Hematopoietic multipotent progenitor cell treated with erythropoietin and hydrocortisone succinate and interleukin-3 and kit ligand, for 4 days (in vitro differentiated cells): ENCODE measurements at places on chromosomes 11 and 22.

DNA sequence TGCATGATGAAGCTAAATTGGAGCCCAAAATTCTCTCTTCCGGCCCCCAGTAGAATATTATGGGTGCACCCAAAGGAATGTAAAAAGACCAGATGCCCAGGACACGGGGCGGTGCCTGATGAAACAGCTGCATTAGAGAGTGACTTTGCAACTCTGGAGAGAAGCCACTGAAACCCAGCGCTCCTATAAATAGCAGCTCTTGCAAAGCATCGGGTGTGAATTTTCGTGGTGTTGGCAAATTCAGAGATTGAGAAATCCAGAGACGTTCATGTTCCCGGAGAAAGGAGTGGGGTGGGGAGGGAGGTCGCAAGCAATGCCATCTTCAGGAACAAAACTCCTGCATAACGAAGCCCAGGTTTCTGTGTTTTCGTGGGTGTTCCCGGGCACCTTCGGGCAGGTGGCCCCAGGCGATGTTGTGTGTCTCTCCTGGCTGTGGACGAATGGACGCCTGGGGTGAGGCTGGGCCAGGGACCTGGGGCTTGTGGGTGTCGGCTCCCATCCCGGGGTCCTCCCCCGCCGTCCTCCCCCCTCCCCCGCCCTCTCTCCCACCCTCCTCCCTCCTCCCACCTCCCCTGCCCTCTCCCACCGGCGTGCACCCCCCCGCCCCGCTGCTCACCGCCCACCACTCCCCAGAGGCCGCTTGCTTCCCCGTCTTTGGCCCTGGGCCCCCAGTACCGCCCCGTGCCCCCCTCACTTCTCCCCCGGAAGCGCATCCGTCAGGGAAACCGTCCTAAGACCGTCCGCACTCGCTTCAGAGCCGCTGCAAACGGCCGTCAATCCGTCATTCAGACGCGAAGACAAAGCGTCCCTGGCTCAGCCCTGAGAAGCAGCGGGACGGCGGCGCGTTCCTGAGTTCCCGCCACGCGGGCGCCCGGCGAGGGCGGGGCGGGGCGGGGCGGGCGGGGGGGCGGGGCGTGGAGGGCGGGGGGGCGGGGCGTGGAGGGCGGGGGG is 26.7 kb upstream of the TOLLIP start:
- peak; percentile 91 for DNase-seq

DNA sequence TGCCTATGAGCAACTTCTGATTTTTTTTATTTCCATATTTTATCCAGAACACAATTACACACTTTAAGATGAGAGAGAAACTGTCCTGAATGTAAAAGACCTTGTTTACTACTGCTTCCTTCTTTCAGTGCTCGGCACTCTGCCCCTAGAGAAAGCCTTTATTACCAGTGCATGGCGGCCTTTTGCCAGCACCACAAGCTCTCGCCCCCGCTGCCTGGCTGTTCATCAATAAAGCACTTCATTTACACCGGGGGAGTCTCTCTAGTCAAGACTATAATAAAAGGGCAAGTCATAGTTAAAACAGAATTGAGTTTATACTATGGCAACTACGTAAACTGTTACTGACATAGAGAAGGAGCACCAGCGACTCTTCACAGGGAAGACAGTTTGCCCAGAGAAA is 259.5 kb downstream of the CADM1 start:
- DNase-seq: no peak

DNA sequence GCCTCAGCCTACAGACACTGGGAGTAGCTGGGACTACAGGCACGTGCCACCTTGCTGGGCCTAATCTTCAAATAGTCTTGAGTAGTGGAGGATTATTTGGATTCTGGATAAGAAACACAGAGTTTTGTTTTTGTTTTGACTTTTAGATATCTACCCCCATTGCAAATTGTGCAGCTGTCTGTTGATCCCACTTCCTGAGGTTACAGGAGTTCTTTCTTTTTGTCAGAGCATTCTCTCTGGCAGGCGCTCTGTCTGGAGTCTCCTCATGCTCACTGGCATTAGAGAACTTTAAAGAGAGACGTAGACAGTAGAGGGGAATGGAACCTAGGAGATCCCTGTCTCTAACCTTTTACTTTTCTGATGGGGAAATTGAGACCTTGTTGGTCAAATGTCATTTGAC is 7.8 kb upstream of the ADAMTS8 start:
- DNase-seq: no peak

DNA sequence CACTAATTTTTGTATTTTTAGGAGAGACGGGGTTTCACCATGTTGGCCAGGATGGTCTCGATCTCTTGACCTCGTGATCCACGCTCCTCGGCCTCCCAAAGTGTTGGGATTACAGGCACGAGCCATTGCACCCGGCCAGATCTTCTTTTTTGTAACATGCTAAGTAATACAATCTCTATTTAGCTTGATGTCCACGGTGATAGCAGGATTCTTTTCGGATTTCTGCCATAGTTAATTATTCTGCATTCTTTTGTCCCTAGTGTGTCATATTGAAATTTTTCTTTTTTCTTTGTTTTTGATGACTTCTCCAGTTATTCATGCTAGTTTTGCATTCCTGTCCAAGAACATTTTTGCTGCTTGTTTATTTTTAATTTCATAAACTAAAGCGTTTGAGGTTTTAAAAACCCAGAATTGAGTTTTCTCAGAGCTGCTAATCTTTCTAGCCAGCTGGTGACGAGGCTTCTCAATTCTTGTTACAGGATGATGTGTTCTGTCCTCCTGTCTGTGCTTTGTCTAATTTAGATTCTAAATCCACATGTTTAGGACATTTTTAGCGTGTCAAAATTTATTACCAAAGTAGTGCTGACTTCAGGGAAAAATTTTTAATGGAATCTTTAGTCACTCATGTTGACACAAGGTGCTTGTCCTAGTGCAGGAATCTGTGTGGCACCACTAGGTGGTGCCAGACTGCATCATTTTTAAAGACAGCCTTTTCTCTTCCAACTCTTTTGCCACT is 21.8 kb downstream of the NF2 start:
- peak; percentile 82 for DNase-seq

- DNase-seq: no peak
Observed at GRCh38 chr11:116166573-116167465, 606.0 kb downstream of the BUD13 start.

- DNase-seq: no peak
Observed at GRCh38 chr11:134235399-134235798, 10.9 kb downstream of the VPS26B start.

GRCh38 chr11:70755410-70756158 is 357.3 kb downstream of the CTTN start:
- peak; percentile 83 for DNase-seq

DNA sequence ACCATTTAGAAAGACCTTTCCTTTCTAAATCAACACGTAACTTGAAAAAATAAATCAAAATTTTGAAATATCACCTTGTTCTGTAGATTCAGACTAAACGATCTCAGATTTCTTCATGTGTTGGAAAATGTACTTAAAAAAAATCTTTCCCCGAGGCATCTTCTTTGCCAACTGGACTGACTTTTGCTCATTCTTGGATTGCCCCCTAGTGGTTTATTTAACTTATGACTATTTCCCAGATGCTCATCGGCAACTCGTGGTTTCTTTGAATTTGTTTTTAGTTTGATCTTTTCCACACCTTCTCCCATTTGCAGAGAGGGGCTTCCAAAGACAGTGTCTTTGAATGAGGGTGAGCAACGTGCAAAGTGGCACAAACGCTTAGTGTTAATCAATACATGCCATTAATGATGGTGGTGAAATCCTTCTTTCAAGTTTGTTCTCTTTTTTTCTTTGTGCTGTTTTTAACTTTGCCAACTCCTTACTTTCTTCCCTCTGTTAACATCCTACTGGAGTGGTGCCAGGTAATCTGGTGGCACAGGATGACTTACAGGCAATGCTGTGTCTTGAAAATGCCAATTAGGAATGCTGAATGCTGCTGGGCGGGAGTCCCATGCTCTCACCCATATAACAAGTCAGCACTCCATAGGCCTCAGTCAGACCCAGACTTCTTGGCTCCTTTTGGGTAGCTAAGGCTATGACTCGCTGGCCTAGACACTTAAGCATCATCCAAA is 18.3 kb downstream of the PRSS23 start:
- DNase-seq: peak; percentile 87

DNA sequence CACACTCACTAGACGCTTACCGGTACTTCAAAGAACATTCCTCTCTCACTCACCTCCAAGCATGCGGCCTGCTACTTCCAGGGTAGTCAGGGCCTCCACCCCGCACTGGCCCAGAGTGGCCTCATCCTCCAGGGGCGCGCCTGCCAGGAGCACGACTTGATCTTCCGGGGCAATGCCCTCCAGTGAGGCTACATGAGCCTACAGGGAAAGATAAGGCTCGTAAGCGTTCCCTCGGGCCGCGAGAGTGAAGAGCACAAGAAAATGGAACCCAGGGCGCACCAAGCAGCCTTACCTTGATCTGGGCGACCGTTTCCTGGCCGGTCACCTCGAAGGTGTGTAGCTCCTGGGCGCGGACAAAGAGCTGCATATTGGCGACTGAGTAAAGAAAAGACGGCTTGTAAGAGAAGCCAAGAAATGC is 478 bp downstream of the FAU start:
- peak; percentile 65 for DNase-seq

DNA sequence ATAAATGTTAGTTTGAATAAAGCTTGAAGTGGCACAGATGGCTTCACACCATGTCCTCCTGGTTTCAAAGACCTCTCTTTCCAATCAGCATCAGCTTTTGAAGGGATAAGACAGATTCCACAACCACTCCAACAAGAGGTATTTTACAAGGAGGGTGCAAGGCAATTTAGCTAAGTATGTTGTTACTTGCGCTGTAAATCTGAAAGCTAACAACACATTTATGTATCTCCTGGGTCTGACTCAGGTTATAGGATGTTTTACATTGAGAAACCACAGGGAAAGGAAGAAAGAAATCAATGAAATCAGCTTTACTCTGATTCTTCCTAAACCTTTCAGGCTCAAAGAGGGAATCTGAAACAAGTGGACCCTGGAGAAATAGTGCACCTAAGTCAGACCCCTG is 12.1 kb downstream of the CWC15 start:
- DNase-seq: no peak

DNA sequence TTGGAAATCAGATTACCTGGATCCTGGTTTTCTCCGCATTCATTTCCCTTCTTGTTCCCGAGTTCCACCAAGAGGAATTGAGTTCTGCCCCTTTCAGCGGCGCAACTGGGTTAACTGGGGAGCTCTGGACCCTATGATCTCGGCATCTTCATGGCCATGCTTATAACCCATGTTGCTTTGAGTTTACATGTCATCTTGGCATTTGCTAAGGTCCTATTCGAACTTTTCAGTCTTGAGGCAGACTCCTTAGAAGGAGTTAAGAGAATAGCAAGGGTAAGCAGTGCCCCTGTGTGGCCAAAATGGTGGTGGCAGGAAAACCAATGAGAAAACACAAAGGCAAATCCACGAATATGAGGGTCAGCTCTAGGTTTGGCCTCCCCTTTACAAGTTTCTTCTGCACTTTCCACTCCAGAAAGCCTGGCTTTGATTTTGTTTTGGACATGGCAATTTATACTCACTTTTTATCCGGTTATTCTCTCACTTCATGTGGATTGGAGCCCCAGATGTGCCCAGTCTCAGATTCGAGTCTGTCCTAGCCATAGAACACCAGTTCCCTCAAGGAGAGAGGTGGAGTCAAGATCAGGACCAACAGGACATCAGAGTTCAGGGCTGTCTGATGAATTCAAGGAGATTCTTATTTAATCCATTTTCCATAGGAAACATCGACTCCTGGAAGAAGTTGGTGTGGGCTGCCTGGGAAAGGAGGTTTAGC is 55.3 kb upstream of the FBXO3 start:
- DNase-seq: peak; percentile 89

GRCh38 chr11:63872800-63873197 is 33.9 kb downstream of the MARK2 start:
- DNase-seq: no peak

- no peak for DNase-seq
Observed at GRCh38 chr11:19922689-19923035, 210.0 kb downstream of the NAV2 start.

- no peak for DNase-seq
Observed at GRCh38 chr22:50455201-50455600, 19.6 kb downstream of the SBF1 start.

DNA sequence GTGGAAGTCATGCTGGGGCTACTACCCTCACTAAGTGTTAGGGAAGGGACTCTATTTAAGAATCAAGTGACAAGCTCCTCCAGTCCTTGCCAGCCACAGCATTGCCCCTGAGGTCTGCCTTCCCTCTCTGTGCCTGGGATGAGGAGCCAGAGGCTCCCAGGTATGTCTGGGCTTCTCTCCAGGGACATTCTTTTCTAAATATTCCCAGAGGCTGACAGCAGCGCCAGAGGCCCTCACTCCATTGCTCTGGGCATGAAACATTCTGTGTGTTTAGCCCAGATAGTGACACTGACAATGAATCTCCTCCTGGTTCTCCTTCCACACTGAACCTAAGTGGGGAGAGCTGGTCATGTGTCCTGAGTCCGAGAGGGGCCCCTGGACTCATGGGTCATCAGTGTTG is 2.2 kb downstream of the OR51E1 start:
- no peak for DNase-seq

DNA sequence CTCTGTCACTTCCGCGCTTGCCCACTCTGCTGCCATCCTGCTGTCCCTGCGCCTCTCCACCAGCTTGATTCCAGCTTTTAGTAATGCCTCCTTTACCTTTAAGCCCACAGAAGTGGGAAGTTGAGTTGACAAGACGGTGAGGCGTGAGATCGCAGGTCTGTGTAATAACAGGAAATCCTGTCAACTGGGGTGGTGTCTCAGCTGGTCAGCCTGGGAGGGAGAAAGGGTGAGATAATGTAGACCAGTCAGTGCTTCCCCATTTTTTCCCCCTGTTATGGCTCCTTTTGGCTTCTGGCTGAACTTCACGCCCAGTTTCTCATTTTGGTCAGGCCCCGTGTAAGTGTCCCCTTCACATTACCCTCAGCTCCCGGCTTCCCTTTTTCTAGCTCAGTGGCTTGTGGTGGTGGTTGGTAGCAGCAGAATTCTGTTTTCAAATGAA is 98.9 kb downstream of the TRAF6 start:
- peak; percentile 92 for DNase-seq

DNA sequence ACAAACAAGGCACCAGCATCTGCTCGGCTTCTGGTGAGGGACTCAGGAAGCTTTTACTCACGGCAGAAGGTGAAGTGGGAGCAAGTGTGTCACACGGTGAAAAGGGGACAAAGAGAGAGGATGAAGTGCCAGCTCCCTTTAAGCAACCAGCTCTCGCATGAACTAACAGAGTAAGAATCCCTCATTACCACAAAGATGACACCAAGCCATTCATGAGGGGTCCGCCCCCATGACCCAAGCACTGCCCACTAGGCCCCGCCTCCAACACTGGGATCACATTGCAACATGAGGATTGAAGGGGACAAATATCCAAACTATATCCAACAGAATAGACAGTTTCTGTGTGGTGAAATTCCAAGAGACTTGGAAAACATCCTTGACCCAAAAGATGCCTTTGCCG is 198.2 kb upstream of the POU2AF2 start:
- no peak for DNase-seq

- DNase-seq: peak; percentile 61
Observed at GRCh38 chr22:20494978-20495860, at the start of gene KLHL22. TSS of gene KLHL22 (minus strand) at chr22:20495795. CDS start at chr22:20489211, 6,584 bp downstream.
